CD14-positive monocyte (primary cell): ENCODE measurements at places on chromosomes 2 and 18.

DNA sequence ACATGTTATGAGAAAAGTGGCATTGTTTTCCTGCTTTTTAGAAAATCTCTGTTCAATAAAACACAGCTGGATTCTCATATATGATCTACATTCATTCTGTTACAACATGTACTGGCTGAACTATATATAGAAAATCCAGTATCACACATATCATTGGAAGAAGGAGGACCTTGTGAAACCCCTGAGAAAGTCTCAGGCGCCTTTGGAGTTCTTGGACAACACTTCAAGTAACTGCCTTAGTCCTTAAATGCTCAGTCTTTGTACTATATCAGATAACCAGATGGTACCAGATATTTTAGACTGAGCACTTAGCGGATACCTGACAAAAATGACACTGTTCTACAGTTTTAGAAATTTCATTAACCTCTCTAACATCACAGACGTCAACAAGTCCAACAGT, 72.2 kb downstream of the ACVR1 start:
- no peak for DNase-seq

DNA sequence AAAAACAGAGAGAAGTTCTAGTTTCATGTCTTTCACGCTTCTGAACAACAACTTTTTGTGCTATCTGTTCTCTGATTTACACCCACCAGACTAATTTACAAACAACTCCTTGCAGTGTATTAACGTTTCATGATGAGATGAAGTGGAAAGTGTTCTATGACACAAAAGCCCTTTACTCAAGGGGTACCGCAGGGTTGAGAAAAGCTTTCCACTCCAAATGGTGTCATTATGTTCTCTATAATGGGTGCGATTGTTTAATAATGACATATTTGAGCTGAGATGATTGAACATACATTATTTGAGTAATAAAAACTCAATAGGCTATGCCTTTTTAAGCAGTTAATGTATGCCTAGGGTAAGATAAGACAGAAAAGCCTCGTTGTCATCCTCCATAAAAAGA, 76.3 kb downstream of the ACTR3 start:
- DNase-seq, result no peak

- DNase-seq, result no peak
Measured at GRCh38 chr2:63078852-63079606, 28.4 kb downstream of the OTX1 start.

GRCh38 chr2:175055993-175056392, 50.8 kb upstream of the CHN1 start:
- DNase-seq, result no peak

DNA sequence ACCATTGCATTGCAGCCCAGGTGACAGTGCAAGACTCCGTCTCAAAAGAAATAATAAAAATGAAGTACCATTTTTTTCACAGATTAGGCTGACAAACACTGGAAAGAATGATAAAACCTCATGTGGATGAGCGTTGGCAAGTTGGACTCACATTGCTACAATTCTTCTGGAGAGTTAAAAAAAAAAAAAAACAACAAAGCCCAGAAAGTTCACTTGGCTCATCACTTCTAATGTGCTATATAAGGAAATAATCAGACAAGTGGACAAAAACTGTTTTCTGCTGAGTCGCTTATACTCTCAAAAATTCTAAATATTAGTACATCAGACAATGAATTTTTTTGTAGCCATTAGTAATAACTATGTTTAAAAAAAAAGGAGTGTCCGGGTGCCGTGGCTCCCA, 38.4 kb downstream of the PKP4 start:
- no peak for DNase-seq

- no peak for DNase-seq
Measured at GRCh38 chr2:206311026-206311425, 36.6 kb downstream of the ZDBF2 start.

- DNase-seq, result no peak
Measured at GRCh38 chr2:128414946-128415778, 96.5 kb upstream of the HS6ST1 start.

DNA sequence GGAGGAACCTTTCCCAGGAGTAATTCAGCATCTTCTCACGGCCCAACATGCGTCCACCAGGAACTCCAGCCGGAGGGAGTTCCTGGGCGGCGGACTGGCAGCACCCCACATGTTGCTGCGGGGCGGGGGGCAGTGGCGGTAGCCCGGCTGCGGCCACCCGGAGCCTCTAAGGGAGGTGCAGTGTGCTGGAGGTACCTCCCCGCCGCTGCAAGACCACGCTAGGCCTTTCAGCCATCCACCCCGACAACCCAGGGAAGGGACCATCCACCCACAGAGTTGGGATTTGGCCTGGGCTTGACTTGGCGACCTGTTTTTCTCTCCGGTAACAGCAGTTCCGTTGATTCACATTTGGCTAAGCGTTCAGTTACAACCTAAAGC, 625 bp downstream of the LYPD6 start:
- no peak for DNase-seq

DNA sequence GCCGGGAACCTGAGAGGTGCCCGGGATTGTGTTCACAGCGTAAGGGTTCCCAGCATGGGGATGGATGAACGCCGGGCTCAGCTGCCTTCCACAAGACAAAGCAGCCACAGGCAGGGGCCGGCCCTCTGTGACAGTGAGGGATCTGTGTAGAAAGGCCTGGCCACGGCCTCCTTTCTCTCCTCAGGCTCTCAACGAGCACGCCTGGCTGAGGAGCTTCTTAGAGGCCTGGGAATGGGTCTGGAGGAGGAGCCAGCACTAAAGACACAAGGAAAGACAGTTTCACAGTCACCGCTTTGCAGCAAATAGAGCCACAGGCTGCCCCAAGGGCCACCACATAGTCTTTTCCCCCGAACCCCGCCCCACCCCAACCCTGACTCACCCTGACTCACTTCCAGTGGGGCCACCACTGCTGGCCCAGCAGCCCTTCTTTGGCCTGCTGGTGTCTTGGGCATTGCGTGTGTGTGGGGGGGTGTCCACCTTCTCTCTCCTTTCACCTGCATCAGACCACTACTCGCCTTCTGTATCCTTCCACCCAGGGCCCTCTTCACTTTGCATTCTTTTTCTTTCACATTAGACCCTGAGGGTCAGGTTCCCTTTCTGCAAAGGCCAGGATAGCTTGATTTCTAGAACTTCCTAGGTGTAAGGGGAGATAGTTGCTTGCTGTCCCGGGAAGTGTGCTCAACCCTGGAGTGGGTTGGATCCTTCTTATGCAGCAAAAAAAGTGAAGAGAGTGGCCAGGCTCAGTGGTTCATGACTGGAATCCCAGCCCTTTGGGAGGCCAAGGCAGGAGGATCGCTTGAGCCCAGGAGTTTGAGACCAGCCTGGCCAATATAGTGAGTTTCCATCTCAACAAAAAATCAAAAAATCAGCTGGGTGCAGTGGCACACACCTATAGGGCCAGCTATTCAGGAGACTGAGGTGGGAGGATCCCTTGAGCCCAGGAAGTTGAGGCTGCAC, 19.3 kb upstream of the HPCAL1 start:
- DNase-seq, result peak; percentile 93

DNA sequence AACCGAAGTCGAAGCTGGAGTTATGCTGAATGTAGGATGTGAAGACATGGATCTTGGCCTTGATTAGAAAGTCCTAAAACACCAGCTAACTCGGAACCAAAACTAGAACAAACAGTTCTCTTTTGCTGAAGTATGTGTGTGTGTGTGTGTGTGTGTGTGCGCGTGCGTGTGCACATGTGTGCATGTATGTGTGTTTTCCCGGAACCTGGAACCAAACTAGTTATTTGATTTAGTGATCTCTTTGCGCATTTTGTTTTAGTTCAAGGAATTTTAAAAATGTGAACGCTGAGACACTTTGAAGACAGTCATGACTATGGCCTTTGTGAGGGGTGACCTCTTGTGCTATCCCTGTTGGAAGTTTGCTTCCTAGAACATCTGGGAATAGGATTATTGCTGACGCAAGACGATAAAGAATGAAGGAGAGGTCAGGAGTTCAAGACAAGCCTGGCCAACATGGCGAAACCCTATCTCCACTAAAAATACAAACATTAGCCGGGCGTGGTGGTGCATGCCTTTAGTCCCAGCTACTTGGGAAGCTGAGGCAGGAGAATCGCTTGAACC, 23.8 kb downstream of the FHL2 start:
- no peak for DNase-seq

DNA sequence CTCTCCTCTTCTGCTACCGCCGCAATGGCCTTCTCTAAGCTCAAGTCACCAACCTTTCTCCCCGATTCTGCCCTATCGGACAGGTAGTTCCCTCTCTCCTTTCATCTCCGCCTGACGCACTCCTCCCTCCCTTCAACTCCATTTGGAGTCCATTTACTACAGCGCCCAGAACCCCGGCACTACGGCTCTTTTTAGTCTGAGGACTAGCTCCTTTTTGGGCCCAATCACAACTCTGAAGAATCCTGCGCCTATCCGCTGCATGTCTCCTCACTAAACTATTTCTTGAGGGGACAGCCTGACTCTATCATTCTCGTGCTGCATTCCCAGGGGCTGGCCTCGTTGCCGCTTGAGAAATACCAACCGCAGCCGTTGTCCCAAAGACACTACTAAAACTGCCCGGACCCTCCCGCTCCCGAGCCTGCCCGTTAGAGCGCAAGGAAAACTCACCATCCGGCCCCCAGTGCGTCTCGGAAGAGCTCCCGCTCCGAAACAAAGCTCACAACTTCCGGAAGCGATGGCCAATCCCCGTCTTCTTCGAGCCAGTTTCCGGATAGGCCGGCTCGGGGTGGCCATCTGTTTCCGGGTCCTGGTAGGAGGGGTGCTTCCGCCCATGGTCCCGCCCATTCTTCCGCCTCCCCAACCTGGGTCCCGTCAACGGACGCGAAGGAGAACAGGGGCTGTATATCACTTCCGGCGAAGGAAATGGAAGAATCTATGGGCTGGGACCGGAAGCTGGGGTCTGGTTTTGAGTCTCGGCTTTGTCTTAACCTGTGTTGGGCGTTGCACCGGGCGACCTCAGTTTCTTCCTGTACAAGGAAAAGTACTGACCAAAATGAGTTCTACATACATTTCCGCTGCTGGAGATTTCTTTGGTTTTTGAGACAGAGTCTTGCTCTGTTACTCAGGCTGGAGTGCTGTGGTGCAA, at the start of gene TPRKB:
TSS of gene TPRKB (minus strand) at position 491 of the 925 bp plus-strand sequence. CDS start 2,776 bp downstream, outside the sequence.
- peak; percentile 95 for DNase-seq

- no peak for DNase-seq
Measured at GRCh38 chr2:179344970-179345369, 80.3 kb upstream of the SESTD1 start.

- peak; percentile 24 for DNase-seq
Measured at GRCh38 chr2:73175663-73176204, 26.6 kb upstream of the NOTO start.

DNA sequence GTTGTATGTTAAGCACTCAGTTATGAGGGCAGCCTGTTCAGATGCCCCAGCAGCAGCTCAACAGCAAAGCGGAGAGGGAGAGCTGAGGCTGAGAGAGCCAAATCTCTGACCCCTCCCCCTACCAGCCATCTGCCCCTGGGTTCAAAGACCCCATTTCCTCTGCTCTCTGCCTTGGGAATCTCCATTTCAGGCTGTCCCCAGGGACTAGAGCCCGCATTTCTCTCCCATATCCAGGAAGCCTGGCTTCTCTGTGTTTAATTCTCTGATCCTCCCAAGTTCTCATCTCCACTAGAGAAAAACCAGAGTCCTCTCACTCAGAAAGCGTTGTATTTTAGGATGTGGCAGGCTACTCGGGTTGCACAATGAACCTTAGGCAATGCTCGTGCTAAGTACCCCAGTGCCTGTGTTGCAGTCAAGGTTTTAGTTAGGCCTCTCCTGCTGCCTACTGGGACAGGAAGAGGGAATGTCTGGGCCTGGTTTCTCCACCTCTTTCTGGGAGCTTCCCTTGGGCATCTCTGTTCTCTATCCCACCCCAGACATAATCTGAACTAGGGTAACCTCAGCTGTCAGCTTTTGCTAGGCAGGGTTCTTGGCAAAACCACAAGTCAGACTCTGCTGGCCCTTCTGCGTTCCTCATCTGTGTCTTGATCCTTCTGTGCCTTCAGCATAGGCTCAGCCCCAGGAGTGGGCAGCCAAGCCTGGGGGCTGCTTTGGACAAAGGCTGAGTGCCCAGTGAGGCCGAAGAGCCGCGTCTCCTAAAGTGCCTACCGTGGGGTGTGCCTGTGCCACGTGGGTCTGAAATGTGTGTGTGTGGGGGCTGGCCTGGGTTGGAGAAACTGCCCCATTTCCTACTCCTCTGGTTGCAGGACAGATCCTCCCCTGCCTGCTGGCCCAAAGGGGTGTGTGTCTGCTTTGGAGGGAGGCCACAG, 96.8 kb downstream of the STPG4 start:
- DNase-seq, result peak; percentile 96

GRCh38 chr2:54570925-54571694, 115.0 kb downstream of the SPTBN1 start:
- DNase-seq, result peak; percentile 54

- DNase-seq, result no peak
Measured at GRCh38 chr2:63661076-63661475, 72.3 kb downstream of the MDH1 start.

- DNase-seq, result no peak
Measured at GRCh38 chr18:36211612-36212065, 24.3 kb downstream of the MOCOS start.

DNA sequence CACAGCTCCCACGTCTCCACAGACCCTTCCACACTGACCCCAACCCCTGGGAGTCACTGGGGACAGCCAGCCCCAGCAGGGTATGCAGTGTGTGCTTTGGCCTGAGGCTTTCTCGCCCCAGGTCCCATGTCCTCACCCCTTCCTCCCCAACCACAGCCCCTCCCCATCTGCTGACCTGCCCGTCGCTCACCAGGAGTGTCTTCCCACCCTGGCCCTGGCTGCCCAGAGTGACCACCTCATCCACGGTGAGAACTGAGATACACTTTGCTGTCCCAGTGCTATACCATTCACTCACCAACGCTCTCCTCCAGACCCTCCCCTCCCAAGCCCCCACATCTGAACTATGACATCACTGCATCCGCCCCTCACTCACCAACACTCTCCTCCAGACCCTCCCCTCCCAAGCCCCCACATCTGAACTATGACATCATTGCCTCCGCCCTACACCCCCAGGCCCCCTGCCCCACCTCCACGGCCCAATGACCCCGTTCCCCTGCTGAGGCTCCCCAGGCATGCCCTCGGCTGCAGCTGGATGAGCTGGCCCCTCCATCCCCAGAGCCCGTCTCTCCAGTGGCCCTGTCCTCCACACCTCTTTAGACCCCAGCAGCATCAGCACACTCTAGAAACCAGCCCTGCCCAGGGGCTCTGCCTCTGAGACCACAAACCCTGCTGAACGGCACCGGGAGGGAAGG, 55.2 kb downstream of the ANKMY1 start:
- no peak for DNase-seq

GRCh38 chr2:108129636-108130035, 110.1 kb upstream of the SULT1C3 start:
- DNase-seq, result no peak
